ENCODE measurements at places on chromosomes 13 and 19.

DNA sequence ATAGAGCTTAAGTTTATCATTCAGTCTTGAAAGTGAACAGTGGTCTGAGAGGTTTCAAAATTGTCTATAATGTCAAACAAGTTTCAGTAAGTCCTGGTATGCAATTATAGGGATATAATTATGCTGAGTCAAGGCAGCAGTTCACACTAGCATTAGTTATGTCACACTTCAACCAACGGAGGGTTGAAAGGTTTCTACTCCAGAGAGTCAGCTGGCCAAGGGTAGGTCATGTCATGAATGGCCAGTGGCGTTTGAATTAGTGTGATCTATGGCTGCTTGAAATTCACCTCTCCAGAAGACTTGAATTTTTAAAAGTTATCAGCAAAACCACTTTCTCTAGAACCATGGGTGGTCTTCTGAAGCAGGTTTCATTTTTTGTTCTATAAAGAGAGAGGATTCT, 108.6 kb downstream of the TNFRSF19 start:
- no peak for DNase-seq

DNA sequence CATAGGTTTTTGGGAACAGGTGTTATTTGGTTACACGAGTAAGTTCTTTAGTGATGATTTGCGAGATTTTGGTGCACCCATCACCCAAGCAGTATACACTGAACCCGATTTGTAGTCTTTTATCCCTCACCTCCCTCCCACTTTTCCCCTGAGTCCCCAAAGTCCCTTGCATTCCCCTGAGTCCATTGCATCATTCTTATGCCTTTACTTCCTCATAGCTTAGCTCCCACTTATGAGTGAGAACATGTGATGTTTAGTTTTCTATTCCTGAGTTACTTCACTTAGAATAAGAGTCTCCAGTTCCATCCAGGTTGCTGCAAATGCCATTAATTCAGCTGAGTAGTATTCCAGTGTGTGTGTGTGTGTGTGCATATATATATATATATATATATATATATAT, 97.2 kb upstream of the EDNRB start:
- DNase-seq = no peak

- no peak for DNase-seq
Observed at GRCh38 chr19:31152906-31153305, 196.3 kb downstream of the TSHZ3 start.

DNA sequence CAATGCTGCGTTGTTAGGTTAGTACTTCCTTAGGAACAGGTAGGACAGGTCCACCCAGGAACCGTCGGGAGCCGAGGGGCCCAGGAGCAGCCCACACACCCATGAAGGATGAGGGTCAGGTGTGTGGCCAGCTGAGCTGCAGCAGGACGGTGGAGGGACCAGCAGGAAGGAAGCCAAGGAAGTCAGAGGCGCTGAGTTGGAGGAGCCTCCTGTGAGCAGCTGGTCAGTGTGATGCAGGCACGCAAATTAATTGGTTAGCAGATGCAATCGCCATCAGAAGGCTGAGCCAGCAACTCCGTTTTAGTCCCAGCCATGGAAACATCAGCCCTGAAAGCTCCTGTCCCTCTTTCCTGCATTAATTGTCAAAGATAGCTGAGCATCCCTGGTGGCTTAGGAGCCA, 114.9 kb upstream of the SOX1 start:
- no peak for DNase-seq

DNA sequence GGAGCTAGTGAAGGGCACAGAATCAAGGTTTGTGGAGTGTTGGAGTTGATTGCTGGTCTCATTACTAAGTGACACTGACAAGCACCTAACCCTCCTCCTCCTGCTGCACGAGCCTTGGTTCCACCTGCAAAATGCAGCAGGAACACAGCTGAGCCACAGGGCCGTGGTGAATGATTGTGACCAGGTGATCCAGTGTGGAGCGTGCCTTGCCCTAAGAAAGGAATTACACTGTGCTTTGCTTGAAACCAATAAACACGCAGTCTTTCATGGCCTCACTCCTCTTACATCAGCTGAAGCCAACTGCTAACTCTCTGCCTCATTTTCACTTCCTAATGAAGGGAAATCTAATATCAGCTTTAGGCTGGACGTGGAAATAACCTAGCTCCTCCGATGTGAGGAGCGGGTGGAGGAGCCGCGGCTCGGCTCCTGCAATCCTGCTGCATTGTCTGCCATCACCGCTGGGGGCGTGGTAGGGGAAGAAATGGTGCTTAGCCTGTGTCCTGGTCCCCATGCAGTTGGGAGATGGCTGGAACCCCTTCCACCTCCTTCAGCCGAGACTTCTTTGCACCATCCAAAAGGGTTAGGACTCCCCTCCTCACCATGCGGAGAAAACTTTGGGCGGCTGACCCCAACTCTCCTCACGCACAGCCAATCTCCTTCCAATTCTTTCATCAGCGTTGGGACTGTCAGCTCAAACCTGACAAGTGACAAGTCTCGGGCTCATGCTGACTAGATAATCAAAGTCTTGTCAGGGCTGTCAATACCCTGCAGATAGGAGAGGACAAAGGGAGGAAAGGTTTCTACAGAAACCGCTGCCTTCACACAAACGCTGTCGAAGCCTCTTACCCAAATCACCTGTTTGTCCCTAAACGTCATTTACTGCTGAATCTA, 427.9 kb downstream of the ZNF536 start:
- no peak for DNase-seq

DNA sequence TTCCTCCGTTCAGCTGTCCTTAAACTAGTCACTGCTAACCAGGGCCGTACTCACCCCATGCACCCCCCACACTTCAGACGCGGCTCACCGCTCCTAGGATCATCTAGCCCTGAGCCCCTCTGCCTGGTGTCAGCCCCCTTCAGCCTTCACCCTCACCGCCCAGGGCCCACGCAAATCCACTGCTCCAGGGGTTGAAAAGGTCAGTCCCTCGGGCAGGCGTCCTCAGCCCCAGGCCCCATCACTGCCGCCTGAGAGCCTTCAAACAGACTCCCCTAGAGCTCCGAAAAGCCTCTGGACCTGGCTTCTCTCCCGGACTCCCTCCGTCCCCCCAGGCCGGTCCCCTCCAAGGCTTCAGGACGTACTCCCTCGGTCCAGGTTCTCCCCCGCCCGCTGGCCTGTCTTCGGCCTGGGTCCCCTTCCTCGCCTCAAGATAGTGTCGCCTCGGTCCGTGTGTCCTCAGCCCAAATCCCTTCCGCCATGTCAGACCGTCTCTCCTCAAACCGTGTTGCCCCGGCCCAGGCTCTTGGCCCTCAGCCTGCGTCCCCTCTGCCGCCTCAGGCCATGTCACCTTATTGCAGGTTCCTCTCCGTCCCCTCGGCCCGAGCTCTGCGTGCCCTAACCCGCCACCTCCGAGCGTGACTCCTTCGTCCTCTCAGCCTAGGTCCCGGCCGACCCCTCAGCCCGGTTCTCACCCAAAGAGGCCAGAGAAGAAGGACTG, 553 bp downstream of the NAPA start:
- DNase-seq = no peak

DNA sequence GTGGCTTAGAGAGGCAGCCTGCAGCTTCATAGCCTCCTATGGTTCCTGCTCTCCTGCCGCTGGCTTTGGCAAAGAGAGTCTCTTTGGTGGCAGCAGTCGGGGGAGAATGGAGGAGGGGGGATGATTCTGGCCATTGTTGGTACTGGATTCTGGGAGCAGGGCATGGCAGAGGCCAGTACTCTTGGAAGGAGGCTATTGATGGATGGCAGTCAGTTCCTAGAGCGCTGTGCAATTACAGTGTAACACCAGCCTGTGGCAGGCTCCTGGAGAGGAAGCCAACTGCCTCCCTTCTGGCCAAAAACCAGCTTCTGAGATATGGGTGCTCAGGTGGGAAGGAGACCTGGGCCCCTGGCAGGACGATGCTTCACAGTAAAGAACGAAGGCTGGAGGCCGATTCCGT, 47.9 kb upstream of the TMTC4 start:
- DNase-seq = no peak

- DNase-seq = no peak
Observed at GRCh38 chr13:27421101-27421871, 3.1 kb upstream of the GTF3A start.

DNA sequence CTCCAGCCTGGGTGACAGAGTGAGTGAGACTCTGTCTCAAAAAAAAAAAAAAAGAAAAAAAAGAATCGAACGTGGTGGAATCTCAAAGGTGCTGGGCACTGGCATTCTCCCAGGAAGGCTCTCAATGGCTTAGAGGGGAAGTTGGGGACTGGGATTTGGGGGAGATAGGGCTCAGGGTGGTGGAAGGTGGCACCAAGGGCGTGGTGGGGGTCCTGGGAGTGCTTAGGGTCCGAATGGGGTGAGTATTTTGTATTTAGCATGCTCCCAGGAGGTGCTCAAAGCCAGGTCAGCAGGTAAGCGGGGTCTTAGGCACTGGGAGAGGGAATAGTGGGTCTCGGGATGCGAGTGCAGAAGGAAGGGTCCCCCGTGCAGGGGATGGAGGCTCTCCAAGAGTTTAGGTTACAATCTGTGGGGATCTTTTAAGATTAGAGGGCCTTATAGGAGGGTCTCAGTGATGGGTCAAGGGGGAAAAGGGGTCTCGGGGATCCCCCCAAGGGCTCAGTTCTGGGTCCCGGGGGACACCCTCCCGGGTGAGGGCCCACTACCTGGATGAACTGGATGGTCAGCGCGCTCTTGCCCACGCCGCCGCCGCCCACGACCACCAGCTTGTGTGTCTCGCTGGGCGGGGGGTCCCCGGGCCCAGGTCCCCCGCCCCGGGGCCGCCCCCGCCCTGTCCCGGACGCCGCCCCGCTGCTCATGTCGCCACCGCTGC, 386 bp downstream of the RRAS start:
- no peak for DNase-seq

GRCh38 chr13:98014766-98015165, 61.3 kb downstream of the IPO5 start:
- DNase-seq = no peak

GRCh38 chr19:16473875-16474392, 2.2 kb upstream of the EPS15L1 start:
- no peak for DNase-seq

DNA sequence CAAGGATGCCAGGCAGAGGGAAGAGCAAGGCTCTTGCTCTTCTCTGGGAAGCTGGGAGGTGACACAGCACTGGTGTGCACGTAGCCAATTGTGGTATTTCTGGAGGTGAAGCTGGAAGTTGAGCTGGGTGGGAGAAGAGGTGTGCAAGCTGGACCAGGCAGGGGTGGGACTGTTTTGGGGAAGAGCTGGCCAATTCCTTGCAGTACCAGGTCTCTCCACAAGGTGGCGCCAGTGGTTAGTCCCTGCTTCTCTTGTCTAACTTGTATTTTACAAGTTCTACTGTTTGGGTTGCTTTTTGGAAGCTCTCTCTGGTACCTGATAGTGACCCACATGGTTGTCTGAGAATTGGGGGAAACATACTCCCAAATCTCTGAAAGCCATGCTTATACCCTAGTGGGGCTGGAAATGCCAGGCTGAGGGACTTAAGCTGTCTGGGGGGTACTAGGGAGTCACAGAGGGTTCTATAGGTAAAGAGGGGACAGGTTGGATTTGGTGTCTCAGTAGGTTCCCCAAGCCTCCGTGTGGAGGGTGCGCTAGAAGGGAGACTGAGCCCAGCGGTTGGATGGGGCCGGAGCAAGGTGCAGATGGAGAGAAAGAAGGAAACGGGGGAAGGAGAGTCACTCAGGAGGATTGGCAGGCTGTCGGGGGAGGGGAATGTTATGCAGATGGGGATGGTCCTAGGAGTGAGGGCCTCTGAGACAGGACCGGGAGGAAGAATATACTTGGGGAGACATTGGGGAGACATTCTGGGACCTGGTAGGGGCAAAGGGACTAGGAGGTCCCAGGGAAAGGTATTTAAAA, 3.0 kb downstream of the HPN start:
- peak; percentile 46 for DNase-seq

DNA sequence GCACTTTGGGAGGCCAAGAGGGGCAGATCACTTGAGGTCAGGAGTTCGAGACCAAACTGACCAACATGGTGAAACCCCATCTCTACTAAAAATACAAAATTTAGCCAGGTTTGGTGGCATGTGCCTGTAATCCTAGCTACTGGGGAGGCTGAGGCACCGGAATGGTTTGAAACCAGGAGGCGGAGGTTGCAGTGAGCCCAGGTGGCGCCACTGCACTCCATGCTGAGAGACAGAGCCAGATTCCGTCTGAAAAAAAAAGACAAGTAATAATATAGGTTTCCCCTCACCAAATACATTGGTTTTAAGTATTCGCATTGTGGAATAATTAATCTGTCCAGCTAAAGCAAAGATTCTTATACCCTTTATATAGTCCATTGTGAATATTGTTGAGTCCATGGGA, 1544.6 kb downstream of the OLFM4 start:
- no peak for DNase-seq

DNA sequence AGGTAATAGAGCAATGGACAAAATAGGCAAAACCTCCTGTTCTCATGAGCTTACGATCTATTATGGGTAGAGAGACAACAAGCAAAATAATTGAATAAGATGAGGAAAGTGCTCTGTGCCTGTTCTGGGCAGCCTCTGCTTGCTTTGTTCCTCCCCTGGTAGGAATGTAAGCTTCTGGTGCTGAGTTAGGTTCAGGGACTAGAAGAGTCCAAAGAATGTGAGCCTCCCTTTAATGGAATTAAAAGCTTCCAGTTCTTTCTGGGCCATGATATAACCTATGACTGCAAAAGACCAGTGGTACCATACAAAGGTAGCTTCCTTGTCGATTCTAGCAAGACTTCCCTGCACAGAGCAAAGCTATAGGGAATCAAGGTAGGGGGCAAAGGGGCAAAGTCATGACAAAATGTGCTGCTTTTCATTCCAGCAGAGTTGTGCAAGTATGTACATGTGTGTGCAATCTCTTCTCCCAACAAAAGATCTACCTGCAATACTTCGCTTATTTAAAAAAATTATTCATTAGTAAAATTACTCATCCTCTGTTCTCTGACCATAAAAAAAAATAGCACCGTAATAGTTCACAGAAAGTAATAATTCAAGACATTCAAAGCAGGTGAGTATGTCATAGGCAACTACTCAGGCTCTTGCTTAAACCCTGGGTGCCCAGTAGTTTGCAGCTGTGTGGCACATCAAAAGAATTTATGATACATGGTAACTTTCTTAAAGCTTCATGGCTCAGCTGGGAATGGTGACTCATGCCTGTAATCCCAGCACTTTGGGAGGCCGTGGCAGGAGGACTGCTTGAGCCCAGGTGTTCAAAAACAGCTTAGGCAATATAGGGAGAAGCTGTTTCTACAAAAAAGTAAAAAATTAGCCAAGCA, 21.4 kb downstream of the ACOD1 start:
- DNase-seq = no peak

- DNase-seq = no peak
Observed at GRCh38 chr19:1907563-1908363, 2.6 kb downstream of the ADAT3 start.

Measured in stimulated activated CD4-positive, alpha-beta T cell treated with anti-CD3 and anti-CD28 coated beads, Interleukin-1b, Interleukin-23, amount 100 ng/mL, for 24 hours (primary cell).